WERI-Rb-1 (cell line): ENCODE measurements at places on chromosomes 4 and X.

- DNase-seq: no peak
Observed at GRCh38 chrX:37350034-37350365, 836 bp downstream of the PRRG1 start.

DNA sequence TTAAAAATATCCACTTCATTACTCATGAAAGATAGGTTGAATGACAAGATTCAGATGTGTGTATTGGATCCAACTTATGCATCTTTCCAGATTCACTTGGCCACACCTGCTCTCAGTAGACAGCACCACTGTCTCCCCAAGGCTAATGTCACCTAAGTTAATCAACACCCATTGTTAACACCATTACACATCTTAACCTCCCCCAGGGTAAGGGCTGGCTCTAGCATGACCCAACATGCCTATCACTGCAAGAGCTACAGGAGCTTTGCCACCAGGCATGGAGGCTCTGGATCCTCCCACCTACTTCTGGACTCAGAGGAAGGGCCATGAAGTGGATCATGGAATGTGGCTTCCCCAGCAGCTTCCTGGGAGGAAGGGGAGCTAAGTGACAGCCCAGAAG is 32.8 kb upstream of the LSM6 start:
- DNase-seq: no peak

DNA sequence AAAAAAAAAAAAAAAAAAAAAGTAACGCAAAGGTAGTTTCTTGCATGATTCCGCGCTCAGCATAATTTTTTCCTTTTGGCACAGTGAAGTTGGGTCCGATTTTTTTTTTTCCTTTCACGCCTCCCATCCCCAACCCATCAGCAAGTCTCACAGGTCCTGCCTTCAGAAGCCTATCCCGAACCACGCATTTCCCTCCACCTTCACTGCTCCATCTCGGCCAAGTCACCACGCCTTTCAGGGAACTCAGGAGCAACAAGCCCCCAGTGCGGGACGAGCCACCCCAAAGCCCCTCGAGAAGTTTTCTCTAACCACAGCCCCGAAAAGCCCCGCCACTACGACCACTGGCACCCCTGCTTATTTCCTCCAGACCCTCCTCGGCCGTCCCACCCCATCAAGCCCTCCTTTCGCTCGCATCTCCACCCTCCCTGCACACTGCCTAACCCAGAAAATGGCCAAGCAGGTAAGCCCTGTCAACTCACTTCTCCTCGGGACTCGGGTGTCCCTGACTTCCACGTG is 1.0 kb downstream of the SLBP start:
- DNase-seq: no peak

GRCh38 chrX:102832661-102833060 is 104.4 kb upstream of the RAB40AL start:
- no peak for DNase-seq

DNA sequence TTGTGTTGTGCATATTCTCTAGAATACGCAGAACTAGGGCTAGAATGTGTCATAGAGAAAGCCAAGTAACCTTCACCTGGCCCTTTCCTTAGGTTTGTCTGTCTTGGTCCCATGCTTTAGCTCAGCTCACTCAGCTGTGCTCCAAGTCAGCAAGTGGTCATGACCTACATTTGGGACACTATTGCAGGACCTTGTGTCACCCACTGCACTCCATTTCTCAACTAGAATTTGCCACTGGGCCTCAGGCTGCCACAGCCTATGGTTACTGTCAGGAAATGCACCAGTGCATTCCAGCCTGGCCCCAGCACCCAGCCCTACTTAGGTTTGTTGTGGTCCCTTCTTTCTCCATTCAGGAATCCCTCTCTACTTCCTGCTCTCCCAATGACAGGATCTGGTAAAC is 7.7 kb upstream of the FGG start:
- DNase-seq: no peak

DNA sequence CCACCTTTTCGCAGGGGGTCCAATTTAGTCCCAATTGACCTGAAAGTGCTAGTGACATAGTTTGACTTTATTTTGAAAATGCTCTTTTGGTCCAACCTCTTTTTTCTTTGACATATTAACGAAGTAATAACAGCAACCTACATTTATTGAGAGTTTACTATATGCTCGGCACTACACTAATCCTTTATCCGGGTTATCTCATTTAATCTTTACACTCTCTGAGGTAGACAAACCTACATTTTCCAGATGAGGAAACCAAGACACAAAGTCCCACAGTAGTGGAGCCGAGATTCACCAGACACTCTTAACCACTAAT is 307 bp upstream of the ATRX start:
- DNase-seq: no peak

- DNase-seq: no peak
Observed at GRCh38 chr4:139668036-139668435, 2.4 kb downstream of the MGST2 start.

- no peak for DNase-seq
Observed at GRCh38 chrX:37454537-37455285, 105.5 kb downstream of the PRRG1 start.

GRCh38 chr4:103076747-103077347 is at the start of gene SLC9B2:
Gene SLC9B2 (minus strand): TSS chr4:103076761. CDS start chr4:103067550, 9,211 bp downstream.
- DNase-seq: no peak
